T-cell (primary cell): ENCODE measurements at places on chromosomes 5 and 9. TPM values are rescaled to one million over a fixed set of nuclear protein-coding genes. Genes with fewer than 3 reads are reported as not detected.
A peak's percentile ranks its signal among the peaks of the same experiment; 100 is the strongest.

Gene HSPB3
- not detected for total RNA-seq

Gene CTXN3
- not detected for total RNA-seq

Gene REXO4
- 34.9 TPM for total RNA-seq

Gene IFNA21
- not detected for total RNA-seq

Gene SAPCD2
- 0.83 TPM for total RNA-seq

Gene HRCT1
- not detected for total RNA-seq

Gene PCDHGA4
- total RNA-seq, result 0.30 TPM

Gene HK3
- 0.55 TPM for total RNA-seq

Gene DDX4
- total RNA-seq, result not detected

Gene CETN3
- total RNA-seq, result 15.8 TPM

Gene BAAT
- total RNA-seq, result not detected

Gene SOWAHA
- total RNA-seq, result not detected

Gene ADAMTS16
- total RNA-seq, result 0.06 TPM

Gene TMEM232
- total RNA-seq, result 2.2 TPM

Gene MUSK
- total RNA-seq, result not detected

Gene ROPN1L
- 0.76 TPM for total RNA-seq

Gene FBP2
- total RNA-seq, result not detected

Gene ADRB2
- total RNA-seq, result 2.3 TPM

DNA sequence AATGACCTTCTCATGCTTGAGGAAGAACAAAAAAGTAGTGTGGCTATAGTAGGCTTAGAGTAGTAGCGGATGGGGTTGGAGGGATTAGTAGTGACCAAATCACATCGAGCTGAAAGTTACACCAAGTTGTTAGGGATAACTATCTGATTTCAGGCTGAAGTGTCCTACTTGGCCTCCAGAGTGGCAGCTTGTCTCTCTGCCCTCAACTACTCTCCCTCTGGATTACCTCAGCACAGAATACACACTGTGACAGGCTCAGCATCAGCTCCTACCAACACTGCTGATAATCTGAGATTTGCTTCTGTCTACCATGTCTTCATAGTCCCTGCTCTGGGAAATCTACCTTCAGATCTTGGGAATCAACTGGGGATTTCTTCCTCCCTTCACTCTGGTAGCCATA is 714.6 kb upstream of the GRAMD2B start:
- H3K27ac ChIP-seq, result no peak overlapping the region
- DNase-seq, result no peak
- no peaks in the 10 kb centered on the region for H3K4me1 ChIP-seq
- no peaks in the 10 kb centered on the region for H3K36me3 ChIP-seq
- no peak overlapping the region for H3K4me3 ChIP-seq

GRCh38 chr5:67051164-67051563 is 145.4 kb downstream of the CD180 start:
- no peaks in the 10 kb centered on the region for H3K27me3 ChIP-seq
- DNase-seq, result no peak
- no peak overlapping the region for H3K4me3 ChIP-seq
- H3K36me3 ChIP-seq, result no peaks in the 10 kb centered on the region
- no peak overlapping the region for H3K27ac ChIP-seq

GRCh38 chr9:134670042-134670525 is 28.5 kb downstream of the COL5A1 start:
- H3K27ac ChIP-seq, result no peak overlapping the region
- H3K4me3 ChIP-seq, result no peak overlapping the region
- no peaks in the 10 kb centered on the region for H3K27me3 ChIP-seq
- no peaks in the 10 kb centered on the region for H3K4me1 ChIP-seq
- no peaks in the 10 kb centered on the region for H3K36me3 ChIP-seq

DNA sequence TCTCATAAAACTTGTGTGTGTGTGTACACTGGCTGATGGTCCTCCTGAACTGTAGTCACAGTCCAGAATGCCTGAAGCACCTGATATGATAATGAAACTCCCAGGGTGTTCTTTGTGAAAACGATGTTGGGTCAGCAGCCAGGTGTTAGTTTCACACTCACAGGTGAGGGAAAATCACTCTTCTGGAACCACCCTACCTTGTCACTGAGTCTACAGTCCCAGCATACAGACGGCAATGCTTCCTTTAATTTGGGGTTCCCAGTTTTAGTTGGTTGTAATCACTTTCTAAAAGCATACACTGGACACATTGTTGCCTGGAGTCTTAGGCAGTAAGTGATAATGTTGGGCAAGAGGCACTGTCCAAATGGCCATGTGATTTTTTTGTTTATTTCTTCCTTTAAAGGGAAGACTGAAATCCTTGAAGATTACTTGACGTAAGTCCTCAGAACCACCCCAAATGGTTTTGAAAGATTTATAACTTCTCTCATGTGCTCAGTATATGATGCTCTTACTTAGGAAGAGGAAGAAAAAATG is 18.2 kb upstream of the MGAT1 start:
- no peaks in the 10 kb centered on the region for H3K36me3 ChIP-seq
- DNase-seq, result no peak
- no peak overlapping the region for H3K27ac ChIP-seq

- no peaks in the 10 kb centered on the region for H3K27me3 ChIP-seq
- H3K36me3 ChIP-seq, result no peaks in the 10 kb centered on the region
- H3K4me3 ChIP-seq, result no peak overlapping the region
- peaks cover 13% of the 10 kb centered on the region for H3K4me1 ChIP-seq
- no peak overlapping the region for H3K27ac ChIP-seq
Measured at GRCh38 chr5:150659360-150660107, 1.5 kb upstream of the MYOZ3 start.

GRCh38 chr9:122058709-122059108 is 34.4 kb downstream of the TTLL11 start:
- H3K36me3 ChIP-seq, result no peaks in the 10 kb centered on the region
- no peaks in the 10 kb centered on the region for H3K4me1 ChIP-seq
- H3K4me3 ChIP-seq, result no peak overlapping the region
- no peak for DNase-seq
- H3K27ac ChIP-seq, result no peak overlapping the region

GRCh38 chr9:99030092-99030511 is 74.8 kb upstream of the TGFBR1 start:
- peaks cover 20% of the 10 kb centered on the region for H3K4me1 ChIP-seq
- H3K4me3 ChIP-seq, result no peak overlapping the region
- H3K27ac ChIP-seq, result no peak overlapping the region
- no peak for DNase-seq

GRCh38 chr5:131297886-131298285 is 34.0 kb downstream of the CDC42SE2 start:
- no peak overlapping the region for H3K4me3 ChIP-seq
- peak overlapping the region; percentile 26 for H3K27ac ChIP-seq
- no peaks in the 10 kb centered on the region for H3K36me3 ChIP-seq

- H3K27me3 ChIP-seq, result no peaks in the 10 kb centered on the region
- no peak overlapping the region for H3K27ac ChIP-seq
- DNase-seq, result no peak
- H3K36me3 ChIP-seq, result no peaks in the 10 kb centered on the region
- peaks cover 9% of the 10 kb centered on the region for H3K4me1 ChIP-seq
Measured at GRCh38 chr9:4939118-4939561, 45.9 kb upstream of the JAK2 start.

GRCh38 chr5:109161914-109162683 is 247.7 kb downstream of the PJA2 start:
- DNase-seq, result no peak
- H3K27ac ChIP-seq, result no peak overlapping the region
- no peaks in the 10 kb centered on the region for H3K36me3 ChIP-seq
- H3K27me3 ChIP-seq, result no peaks in the 10 kb centered on the region
- no peaks in the 10 kb centered on the region for H3K4me1 ChIP-seq

DNA sequence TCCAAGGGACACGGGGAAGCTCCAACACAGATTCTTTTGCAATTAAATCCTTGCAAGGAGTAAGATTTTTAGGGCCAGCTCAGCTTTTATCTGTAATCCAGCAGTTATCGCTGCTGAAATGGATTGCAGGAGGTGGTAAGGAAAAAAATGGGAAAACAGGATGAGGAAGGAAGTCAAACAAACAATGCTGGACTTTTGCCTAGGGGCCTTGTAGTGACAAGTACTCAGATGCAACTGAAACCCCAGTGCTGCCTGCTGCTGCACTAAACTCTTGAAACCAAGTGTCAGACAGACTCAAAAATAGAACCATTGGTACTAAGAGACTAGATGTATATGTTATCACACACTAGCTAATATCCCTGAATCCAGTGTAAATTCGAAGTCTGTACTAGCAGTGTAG is 309.2 kb downstream of the CTNND2 start:
- H3K4me1 ChIP-seq, result no peaks in the 10 kb centered on the region
- no peak for DNase-seq
- no peaks in the 10 kb centered on the region for H3K27me3 ChIP-seq
- no peak overlapping the region for H3K27ac ChIP-seq
- no peaks in the 10 kb centered on the region for H3K36me3 ChIP-seq
- no peak overlapping the region for H3K4me3 ChIP-seq

DNA sequence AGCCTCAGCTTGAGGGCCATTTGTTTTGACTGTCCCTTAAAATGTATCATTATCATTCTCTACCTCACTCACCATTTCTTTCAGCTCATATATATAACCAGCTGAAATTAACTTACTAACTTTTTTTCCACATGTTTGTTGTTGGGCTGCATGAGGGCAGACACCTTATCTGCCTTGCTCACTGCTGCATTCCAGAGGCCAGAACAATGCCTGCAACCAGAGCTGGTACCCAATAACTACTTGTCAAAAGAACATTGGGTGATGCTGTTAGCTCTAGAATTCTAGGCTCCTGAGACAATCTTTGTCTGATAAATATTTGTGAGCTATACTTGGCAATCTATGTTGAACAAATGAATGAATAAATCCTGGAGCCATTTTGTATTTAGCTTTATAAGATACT is 68.3 kb downstream of the HTR4 start:
- H3K27ac ChIP-seq, result no peak overlapping the region
- H3K27me3 ChIP-seq, result no peaks in the 10 kb centered on the region
- no peaks in the 10 kb centered on the region for H3K4me1 ChIP-seq
- no peak for DNase-seq

DNA sequence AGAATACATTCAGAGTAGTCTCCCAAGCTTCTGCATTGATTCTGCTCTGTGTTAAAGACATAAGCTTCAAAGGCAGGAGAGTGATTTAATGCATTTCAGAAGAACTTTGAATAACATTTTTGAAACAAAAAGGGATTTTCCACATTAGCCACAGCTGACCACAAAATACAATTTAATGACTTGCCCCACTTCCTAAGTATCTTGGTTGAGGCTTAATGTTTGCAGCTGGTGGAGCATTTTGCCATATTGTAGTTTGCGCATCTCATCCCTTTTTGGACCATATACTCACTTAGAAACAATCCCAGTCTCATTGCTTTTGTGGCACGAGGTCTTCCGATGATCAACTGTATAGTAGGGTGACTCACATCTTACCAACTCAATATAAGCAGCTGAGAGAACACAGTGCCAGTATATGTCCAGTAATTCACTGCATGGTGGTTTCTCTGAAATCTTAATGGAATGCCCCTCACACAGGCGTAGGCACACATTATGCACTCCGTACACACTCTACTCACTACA is 455.8 kb upstream of the PTGER4 start:
- H3K4me3 ChIP-seq, result no peak overlapping the region
- H3K27me3 ChIP-seq, result no peaks in the 10 kb centered on the region
- H3K27ac ChIP-seq, result no peak overlapping the region
- H3K36me3 ChIP-seq, result no peaks in the 10 kb centered on the region
- no peak for DNase-seq

DNA sequence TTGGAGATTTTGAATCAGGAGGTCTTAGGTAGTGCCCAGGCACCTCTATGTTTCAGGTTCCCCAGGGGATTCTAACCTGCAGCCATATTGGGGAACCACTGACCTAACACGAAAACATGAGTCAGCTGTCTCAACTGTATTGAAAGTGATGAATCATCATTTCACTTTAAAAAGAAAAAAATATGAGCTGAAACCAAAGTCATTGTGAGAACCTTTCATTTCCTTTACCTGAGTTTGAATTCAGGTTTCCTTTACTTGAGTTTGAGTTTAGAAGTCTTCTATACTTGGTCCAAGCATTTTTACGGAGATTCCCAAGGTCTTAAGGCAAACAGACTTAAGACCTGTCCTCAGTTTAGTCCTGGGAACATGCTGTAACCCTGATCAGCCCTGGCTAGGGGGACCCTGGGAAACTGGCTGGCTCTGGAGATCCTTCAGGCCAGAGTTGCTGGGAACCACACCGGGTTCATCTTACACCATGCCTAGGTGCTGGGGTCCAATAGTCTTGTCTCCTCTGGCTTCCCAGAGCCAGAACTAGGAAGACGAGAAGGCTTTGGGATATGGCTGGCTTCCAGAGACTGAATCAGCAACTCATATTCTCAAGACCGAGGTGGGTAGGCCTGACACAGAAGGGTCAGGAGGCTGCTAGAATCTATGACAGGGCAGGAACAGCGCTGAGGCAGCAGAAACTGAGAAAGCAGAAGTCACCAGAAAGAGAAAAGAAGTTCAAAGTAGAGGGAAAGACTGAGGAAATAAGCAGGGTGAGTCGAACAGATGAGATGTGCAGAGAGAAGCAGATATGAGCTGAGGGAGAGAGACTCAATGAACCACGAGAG is 16.4 kb upstream of the PDCD1LG2 start:
- no peak for DNase-seq
- no peak overlapping the region for H3K4me3 ChIP-seq
- H3K27me3 ChIP-seq, result no peaks in the 10 kb centered on the region
- H3K36me3 ChIP-seq, result no peaks in the 10 kb centered on the region

DNA sequence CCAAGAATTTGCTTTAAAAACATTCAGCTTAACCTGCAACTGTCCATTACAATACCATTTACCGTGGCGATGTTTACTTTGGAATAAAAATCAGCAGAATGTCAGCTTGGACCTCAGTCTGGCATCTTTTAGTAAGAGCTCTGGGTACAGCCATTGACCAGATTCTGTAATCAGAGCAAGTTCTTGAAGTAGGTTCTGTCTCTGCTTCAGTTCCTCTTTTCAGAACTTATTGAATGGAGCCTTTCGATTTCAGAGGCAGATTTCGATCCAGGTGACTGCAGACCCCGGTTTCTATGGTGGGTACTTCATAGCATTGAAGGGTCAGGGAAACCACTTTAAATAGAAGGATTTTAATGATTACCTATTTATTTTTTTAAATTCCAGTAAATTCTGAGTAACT is 53.4 kb upstream of the SV2C start:
- no peak for DNase-seq
- peaks cover 7% of the 10 kb centered on the region for H3K27me3 ChIP-seq
- H3K27ac ChIP-seq, result no peak overlapping the region

GRCh38 chr5:170623576-170624181 is 119.9 kb downstream of the KCNIP1 start:
- no peak overlapping the region for H3K27ac ChIP-seq
- H3K4me1 ChIP-seq, result no peaks in the 10 kb centered on the region
- no peaks in the 10 kb centered on the region for H3K36me3 ChIP-seq
- H3K4me3 ChIP-seq, result no peak overlapping the region

GRCh38 chr5:88552426-88552825 is 283.8 kb upstream of the TMEM161B start:
- no peaks in the 10 kb centered on the region for H3K36me3 ChIP-seq
- H3K27me3 ChIP-seq, result no peaks in the 10 kb centered on the region
- no peak for DNase-seq
- no peak overlapping the region for H3K27ac ChIP-seq
- H3K4me3 ChIP-seq, result no peak overlapping the region
